ENCODE measurements at places on chromosomes 12 and 14.
A peak's percentile ranks its signal among the peaks of the same experiment; 100 is the strongest.

DNA sequence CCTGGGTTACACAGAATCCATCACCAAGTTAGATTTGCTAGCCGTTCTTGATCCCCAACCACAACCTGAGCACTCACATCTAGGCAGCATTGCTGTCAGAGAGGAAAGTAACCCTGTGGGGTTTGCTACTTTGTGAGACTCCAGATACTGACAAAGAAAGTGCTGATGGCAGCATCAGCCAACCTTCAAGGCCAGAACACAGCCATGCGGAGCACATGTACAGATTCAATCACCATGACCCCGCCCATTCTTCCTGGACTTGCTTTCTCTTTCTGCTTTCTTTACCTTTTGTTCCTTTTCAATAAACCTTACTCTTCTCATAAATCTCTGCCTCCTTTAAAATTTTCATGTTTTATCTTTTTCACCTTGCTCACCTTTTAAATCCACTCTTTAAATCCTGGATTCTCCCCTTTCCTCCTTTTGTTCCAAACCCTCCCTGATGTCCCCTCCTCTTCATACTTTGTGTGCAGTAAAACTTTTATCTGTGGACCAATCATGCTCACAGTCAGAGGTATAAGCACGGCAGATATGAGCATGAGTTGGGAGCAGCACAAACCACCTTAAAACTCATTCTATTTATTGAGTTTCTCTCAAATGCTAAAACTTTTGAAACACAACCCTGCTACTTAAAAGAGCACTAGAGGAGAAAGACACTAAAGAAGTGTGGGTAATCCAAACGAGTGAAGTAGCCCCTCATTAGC is 21.9 kb upstream of the CERS5 start:
- DNase-seq: no peak

DNA sequence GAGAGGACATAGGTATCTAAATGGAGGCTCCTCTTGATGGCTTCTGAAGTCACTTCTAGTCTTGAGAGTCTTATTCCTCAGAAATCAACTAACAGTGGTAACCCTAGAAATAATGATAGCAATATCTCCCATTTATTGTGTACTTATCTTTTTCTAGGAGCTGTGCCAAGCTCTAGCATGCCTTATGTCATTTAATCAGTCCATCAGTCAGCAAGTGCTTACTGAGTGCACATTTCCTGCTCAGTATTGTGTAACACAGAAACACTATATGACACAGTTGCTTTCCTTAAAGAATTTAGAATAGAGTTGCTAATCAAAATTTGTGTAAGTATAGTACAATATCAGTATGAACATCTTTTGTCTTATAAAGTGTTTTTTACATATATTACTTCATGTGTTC is 36.6 kb downstream of the KRT76 start:
- DNase-seq: peak; percentile 84

DNA sequence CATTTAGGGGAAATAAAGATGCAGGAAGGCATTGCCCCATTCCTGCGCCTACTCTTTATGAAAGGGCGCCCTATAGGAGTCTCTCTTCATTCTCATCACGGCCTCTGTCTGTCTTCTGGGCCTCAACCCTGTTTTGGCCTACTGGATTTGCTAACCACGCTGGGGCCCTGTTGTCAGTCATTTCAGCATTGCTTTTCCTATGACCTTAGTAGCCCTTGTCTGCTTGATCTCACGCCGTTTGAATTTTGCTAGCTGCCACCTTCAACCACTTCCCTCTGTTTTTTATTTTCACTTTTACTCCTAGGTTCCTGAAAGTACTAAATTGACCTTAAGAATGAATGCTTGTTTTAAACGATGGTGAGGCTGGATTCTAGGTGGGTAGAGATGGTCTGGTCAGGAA is 139.0 kb downstream of the SYNE2 start:
- DNase-seq: no peak

- DNase-seq: no peak
Observed at GRCh38 chr12:23751641-23752040, 197.8 kb downstream of the SOX5 start.

GRCh38 chr14:89190765-89191513 is 226.1 kb downstream of the FOXN3 start:
- no peak for DNase-seq

DNA sequence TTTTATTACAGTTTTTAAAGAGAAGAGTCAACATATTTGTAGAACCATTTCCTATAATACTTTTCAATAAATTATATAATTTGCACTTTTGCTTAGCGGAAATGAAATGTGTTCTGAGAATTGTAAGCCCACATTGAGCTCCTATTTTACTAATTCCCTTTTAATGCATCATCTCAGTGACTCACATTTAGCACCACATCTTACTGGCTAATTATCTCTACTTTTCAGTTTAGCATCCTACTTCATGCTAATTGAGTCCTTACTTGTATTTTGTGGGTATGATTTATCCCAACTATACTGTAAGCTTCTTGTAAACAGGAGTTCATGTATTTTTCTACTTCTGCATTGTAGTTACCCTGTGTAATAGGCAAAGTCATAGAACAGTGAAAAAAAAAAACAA is 67.5 kb downstream of the TMX1 start:
- DNase-seq: no peak

GRCh38 chr12:50083301-50083700 is 1.8 kb upstream of the SMARCD1 start:
- DNase-seq: no peak

DNA sequence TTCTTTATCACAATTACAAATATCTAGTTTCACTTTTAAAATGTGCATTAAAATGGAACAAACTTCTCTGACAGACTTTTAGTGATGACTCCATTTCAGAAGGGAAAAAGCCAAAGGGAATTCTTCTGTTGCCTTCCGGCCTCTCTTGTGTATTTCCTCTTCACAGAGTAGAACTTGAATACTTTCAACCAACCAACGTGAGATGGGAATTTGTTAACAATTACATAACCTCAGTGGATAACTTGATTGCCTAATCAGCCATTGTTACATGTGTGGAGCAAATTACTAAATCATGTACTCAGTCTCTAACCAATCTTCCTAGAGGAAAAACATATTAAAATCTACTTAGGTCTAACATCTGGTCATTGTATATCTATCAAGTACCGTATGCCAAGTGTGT is 291.1 kb downstream of the SYT1 start:
- no peak for DNase-seq

DNA sequence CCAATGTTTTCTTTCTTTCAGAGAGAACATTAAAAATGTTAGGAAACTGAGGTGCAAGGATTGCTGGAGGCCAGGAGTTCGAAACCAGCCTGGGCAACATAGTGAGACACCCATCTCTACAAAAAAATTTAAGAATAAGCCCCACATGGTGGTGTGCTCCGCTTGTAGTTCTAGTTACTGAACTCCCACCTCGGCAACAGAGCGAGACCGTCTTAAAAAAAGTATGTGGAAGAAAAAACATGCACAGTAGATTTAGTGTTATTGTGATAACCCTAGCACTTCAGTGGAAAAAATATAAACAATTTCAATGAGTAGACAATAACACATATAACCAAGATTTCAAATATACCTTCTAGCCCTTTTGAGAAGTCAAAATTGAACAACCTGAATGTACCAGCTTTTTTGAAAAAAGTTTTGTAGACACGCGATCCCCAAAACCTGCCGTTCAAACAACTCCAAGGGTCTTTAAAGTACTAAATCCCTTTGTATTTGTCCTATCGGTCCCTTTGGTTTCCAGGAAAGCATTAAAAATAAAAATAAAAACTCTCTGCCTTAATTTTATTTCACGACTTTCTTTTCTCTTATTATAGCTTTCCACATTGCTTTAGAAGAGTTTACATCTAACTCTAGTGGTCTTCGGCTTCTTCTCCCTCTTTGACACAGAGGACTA is 1.0 kb upstream of the ANO6 start:
- DNase-seq: no peak

GRCh38 chr12:65742018-65743010 is 82.0 kb upstream of the HMGA2 start:
- no peak for DNase-seq

- DNase-seq: no peak
Observed at GRCh38 chr14:38948171-38948570, 154.9 kb downstream of the SEC23A start.

DNA sequence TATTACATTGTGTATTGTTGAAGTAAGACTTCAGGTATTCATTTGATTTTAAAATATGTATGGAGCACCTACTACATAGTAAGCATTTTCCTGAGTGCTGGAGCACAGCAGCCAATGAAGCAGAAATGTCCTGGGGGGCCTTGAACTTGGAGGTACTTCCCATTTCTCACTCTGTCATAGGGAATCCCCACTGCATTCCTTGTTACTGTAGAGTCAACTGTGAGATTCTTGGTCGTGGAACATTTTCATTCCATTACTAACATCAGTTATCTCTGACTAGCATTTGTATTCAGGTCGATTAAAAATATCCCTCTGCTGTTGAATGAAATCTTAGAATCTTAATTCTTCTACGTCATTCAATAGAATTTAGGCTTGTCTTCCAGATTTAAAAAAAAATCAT is 66.7 kb downstream of the PDE3A start:
- DNase-seq: no peak

DNA sequence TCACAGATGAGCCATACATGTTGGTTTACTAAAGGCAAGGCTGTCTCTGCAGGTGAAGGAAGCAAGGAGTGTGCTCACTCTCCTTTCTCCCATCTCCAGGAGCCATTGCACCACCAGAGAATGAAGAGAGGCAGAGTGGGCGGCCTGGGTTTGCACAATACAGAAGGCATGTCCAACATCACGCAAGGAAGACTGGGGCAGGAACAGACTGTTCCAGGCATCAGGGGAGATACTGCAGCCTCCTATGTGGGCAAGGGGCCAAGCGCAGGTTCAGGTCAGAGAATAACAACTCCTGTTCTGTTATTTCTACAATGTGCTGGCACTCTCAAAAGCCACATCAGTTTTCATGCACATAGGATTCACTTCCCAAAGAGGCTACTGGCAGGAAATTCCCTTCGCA is 1.7 kb upstream of the TMEM229B start:
- DNase-seq: no peak

- DNase-seq: no peak
Observed at GRCh38 chr14:93941293-93941910, 14.3 kb downstream of the FAM181A start.

- no peak for DNase-seq
Observed at GRCh38 chr14:90699016-90699415, 117.2 kb downstream of the TTC7B start.

DNA sequence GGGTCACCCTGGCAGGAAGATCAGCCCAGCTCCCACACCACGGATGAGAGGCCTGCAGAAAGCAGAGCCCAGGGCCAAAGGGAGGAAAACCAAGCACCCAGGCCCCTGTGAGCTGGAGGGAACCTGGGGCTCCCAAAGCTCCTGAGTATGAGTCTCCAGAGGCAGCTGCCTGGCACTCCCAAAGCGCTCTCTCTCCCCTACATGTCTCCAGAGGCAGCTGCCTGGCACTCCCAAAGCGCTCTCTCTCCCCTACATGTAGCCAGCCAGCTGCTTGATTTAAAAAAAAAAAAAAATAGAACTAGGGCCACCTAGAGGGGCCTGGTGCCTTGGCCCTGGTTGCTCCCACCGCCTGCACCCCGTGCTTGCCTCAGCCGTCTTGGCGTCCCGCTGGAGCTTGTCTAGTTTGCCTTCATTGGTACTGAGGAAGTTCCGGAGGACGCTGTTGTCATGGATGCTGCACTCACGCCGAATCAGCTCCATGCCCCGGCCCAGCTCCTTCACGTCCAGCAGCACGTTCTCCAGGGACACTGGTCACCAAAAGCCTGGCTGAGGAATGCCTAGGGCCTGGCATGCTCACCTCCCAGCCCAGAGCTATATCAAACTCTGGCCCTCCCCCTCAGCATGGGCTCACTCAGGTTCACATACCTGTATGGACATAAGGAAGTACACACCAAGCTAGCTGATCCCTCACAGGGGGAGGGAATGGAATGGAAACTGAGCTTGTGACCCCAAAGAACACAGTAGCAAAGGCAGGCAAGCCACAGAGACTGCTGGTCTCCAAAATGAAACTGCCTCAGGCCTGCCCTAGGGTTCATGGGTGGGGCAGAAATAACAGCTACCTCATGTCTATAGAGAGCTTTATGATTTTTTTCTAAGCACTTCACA is 24.7 kb downstream of the PRPF40B start:
- DNase-seq: no peak

DNA sequence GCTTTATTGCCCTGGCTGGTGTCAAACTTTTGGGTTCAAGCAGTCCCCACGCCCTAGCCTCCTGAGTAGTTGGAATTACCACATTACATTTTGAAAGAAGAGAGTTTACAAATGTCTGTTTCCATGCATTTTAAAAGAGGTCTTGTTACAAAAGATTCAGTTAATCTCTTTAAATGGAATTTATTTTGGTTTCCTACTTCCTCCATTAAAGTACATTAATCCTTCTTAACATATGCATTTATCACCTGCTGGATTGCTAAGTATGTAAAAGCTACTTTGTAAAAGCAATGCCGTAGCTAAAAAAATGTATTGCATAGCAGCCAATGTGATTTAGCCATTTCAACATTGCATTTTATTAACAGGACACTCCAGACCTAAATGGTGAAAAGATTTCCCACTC is 80.4 kb downstream of the PDE3A start:
- no peak for DNase-seq

DNA sequence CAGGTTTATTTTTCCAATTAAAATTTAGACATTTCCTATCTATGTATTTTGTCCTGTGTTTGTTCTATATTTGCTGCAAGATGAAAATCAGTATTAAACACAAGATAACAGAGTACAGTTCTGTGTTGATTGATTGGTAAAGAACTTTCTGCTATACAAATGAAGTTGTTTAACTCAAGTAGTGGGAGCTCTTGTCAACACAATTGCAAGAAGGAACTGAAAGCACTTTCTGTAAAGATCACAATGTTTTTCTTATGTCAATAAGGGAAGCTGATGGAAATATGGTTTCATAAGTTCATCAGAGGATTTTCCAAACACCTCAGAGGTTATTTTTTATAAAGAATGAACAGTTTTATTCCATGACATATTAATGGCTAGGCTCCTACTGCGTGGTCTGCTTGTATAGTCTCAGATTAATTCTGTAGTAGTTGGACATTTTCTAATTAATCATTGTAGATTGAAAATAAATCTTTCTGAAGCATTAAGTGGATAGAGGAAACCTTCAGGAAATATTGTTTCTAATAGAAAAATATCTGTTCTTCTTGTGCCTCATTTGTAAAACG is 379.5 kb downstream of the LRFN5 start:
- DNase-seq: no peak

- no peak for DNase-seq
Observed at GRCh38 chr12:49964849-49965624, 3.4 kb downstream of the AQP5 start.

DNA sequence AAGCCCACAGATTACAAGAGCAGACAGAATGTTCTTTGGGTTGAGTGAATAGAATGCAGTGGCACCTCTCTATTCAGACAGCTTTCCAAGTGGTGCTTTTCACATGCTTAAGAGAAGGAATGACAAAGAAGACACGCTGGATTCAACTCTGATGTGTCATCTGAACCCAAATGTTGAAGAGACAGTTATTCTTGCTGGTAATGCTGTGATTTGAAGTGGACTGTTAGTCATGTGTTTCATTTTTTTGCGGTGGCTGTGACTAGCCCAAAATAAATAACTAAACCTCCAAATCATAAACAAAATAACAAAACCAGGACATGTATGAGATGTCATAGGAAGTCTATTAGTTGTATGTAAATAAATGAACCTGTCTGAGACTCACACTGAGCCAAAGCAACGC is 391.8 kb upstream of the PRICKLE1 start:
- no peak for DNase-seq

Measured in NCI-H2029 treated with DMSO at 0.1 percent for 48 hours (cell line).